ENCODE measurements at places on chromosomes 1 and 21.

- no peak for DNase-seq
These were observed 23.6 kb downstream of the SLAMF1 start for GRCh38 chr1:160623227-160623633.

- no peak for DNase-seq
These were observed 182.5 kb upstream of the JUN start for GRCh38 chr1:58966103-58966916.

DNA sequence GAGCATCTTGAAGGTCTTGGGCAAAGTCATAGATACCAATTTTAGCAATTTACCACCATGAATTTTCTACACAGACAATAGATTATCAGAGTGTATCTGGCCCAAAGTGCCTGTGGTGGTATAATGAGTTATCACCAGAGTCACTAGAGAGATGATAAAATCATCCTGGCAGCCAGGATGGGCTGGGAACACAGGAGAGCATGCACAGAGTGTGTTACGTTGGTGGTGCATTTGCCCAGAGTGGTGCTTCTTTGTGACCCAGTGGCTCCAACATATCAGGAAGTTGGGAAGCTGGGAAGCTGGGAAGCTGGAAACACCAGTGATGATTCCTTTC lies 236.7 kb upstream of the PROX1 start:
- DNase-seq, result no peak

GRCh38 chr1:235473806-235474205 lies 30.4 kb downstream of the B3GALNT2 start:
- DNase-seq, result no peak
